Testis (tissue), 5 donors: ENCODE measurements at places on chromosomes 2 and 18.
A peak's percentile ranks its signal among the peaks of the same experiment; 100 is the strongest.

- DNase-seq = no peak
Measured at GRCh38 chr2:65514555-65515195, 82.3 kb upstream of the SPRED2 start.

DNA sequence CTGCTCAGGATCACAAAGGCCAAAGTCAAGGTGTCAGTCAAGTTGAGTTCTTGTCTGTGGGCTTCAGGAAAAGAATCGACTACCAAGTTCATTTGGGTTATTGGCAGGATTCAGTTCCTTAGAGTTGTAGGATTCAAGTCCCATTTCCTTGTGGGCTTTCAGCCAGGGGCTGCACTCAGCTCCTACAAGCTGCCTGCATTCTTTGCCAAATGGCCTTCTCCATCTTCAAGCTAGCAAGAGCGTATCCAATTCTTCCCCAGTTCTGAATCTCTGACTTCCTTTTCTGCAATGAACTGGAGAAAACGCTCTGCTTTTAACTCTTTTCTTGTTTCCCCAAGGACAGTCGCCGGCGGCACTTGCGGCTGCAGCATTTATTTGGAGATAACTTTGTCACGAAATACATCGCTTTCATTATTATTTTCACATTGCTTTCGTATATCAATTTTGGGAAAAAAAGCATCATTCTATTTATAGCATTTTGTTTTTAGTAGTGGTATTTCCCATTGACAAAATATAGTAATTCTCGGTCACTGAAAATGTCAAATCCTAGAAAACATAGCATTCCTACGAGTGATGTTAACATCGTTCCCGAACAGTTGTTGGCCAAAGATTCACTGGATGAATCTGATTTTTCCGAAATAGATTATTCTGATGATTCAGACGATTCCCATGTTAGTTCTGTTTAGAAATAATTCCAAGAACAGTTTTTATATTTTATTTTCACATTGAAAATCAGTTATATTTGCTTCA is 59.6 kb upstream of the SERPINE2 start:
- DNase-seq = peak; percentile 39

DNA sequence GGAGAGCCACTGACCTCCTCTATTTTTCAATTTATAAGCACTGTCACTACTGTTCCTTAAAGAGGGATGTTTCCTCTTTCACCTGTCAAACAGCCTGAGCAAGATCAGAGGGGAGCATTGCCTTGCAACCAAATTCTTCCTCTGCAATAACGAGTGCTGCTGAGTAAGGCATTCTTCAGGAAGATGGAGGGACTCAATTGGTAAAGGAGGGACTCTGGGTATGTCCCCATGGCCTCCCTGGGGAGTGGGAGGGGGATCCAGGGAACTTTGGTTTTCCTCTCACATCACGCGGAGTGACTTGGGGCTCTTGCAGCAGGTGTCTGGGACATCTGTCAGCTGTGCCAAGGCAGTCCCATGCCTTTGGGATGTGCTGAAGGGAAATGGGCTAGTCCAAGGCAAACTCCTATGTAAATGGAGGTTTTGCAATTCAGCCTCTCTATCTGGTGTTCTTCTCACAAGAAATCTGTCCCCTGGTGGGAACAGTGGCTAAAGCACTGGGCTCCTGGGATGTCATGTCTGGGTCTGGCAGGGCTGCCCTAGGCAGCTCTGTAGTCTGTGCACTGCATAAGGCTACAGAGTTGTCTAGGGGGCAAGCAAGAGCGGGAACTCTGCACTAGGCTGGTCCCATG is 14.4 kb upstream of the HES6 start:
- no peak for DNase-seq

DNA sequence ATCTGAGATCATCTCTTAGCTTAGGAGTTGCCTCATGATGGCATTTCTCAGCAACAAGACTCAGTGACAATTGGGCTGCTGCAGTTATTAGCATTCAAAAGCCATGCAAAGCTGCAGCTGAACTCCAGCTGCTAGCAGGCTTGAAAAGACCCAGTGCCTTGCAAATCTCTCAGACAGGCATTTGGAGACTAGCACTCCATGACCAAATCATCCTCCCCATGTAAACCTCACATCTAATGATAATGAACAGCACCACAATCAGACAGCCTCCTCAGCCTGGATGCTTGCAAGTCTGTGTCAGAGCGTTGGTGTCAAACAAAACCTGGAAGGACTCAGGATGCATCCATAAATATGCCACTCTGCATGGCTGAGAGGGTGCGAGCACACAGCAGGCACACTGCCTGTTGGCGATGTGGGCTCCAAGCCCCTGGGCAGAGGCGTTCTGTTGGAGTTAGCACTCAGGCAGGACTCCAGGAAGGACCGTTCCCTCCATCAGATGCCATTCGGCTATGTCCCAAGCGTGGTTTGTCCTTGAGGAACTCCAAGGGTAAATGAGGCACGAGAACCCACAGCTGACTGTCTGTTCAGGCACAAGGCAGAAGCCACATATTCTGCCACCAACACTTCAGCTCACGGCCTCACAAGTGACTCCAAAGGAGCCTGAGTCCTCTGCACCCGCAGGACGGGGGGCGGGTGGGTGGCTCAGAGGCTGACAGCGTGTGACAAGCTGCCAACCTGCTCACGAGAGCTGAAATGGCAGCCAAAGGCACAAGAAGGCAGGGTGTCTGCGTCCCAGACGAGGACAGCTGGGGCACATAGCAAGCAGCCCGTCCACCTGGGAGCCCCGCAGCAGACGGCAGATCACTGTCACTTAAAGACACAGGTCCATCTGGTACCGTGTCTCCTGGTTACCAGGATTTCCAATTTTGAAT is 183.8 kb downstream of the MYT1L start:
- no peak for DNase-seq

- no peak for DNase-seq
Measured at GRCh38 chr2:233705911-233706506, 6.7 kb upstream of the UGT1A5 start.

GRCh38 chr2:137838255-137839092 is 125.8 kb upstream of the HNMT start:
- DNase-seq = no peak

GRCh38 chr2:175626796-175627195 is 375.3 kb downstream of the LNPK start:
- DNase-seq = no peak

GRCh38 chr18:23306822-23307221 is 146.3 kb upstream of the RIOK3 start:
- DNase-seq = no peak

- no peak for DNase-seq
Measured at GRCh38 chr2:172704072-172704936, 31.3 kb upstream of the RAPGEF4 start.

- no peak for DNase-seq
Measured at GRCh38 chr2:106272216-106272807, 78.2 kb upstream of the UXS1 start.

- no peak for DNase-seq
Measured at GRCh38 chr2:10160203-10160955, 37.8 kb downstream of the RRM2 start.

DNA sequence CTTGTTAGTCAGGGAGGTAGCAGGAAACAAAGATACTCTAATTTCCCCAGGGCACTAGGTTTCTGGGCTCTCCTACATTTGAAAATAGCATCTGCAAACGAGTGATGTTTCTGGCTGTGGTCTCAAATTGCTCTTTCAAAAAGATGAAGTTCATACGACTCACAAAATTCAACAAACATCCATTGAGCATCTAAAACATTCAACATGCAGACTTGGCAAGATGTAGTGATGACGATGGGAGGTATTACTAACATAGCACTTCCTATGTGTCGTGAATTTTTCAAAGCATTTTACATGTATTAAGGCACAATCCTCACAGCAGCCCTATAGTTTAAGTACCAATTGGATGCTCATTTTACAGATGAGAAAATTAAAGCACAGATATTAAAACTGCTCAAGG is 5.2 kb downstream of the CCBE1 start:
- DNase-seq = no peak

- no peak for DNase-seq
Measured at GRCh38 chr2:197356136-197356535, 45.6 kb upstream of the ANKRD44 start.

GRCh38 chr18:6755107-6755506 is 25.6 kb downstream of the ARHGAP28 start:
- DNase-seq = no peak

DNA sequence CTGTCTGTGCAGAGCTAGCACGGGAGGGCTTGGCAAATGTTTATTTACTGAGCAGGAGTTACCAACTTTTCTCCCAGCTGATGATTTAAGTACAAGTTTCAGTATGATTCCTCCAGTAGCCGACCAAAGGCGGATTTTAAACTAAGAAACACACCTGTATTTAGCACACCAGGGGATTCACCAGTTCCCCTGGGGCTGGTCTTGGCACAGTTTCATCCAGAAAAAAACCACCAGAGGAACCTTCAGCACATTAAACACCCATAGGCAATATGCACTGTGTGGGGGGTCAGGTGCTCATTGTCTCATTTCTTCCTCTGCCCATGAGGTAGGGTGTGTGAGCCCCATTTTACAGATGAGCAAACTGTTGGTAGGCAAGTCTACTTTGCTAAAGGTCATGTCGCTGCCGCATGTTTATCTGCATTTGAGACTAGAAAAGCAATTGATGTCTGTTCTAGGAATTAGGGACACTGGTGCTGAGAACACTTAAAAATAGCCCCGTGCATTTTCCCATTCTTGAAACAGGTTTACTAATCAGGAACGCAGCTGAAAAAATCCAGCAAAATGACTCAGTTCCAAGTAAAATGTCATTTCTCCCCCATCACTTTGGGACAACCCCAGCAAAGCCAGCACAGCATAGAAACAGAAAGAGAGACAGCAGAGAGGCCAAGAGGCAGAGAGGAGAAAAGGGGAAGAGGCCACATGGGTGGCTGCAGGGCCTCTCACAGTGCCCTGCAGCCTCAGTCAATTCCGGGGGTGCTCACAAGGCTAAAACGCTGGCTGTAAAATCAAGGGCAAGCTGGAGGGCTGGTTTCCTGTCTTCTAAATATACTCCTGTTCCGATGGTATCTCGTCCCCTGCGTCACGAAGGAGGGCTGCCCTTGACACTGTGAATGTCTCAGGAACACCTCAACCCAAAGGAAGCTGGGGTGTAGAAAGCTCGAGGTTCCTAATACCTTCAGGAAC is 166.8 kb upstream of the ID2 start:
- DNase-seq = peak; percentile 58

DNA sequence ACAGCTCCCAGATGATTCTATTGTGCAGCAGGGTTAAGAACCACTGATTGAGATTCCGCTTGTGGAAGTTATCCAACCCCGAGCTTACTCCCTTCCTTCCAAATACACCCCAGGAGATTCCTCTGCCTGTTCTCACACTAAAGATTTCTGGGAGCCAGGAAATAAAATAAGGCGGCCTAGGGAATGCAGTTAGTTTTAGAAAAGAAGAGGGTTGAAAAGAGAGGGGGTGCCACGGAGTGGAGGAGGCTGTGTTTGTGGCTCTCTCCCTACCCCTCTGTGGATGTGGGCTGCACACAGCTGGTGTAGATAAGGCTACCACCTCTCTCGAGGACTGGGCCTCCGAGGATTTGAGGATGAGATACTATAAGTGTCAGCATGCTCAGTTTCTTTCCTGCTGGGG is 25.1 kb upstream of the SP3 start:
- no peak for DNase-seq

DNA sequence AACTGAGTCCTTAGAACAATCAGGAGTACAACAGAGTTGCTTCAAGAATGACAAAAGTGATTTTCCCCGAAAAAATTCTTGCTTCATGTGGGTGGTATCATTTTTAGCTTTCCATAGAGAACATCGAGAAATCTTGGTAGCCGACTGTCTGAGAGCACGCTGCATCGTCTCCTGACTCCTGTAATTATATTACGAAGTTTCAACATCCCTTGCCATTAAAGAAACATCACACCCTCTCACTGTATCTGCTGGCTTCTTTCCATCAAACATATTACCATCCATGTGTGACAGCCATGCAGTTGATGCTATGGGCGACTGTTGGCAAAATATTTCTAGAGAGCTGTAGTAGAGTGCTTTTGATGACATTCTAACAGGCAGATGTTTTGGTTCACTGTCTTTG is 311.2 kb downstream of the CMPK2 start:
- no peak for DNase-seq

- DNase-seq = no peak
Measured at GRCh38 chr2:32242331-32242730, 22.4 kb downstream of the NLRC4 start.

- no peak for DNase-seq
Measured at GRCh38 chr18:68960355-68960754, 162.5 kb downstream of the CCDC102B start.

DNA sequence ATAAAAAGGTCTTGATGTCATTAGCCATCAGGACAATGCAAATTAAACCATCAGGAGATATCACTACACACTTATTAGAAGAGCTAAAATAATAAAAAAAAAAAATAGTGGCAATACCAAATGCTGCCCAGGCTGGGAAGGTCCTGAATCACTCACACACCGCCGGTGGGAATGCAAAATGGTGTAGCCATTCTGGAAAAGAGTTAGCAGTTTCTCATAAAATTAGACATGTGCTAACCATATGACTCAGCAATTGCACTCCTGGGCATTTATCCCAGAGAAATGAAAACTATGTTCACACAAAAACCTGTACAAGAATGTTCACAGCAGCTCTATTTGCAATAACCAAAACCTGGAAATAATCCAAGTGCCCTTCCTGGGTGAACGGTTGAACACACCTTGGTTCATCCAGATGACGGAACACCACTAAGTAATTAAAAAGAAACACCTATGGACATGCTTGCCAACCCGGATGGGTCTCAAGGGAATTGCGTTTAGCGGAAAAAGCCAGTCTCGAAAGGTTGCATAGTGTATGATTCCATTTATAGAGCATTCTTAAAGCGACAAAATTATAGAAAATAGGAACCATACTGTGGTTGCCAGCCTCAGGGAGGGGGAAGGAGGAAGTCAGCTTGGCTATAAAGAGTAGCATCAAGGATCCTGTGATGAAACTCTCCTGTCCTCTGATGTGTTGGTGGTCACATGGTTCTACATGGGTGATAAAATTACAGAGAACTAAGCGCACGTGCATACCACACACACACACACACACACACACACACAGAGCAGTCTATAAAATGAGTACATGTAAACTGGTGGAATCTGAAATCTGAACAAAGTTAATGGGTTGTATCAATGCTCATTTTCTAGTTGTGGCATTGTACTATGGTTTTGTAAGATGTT is 4.6 kb downstream of the MBP start:
- DNase-seq = no peak

DNA sequence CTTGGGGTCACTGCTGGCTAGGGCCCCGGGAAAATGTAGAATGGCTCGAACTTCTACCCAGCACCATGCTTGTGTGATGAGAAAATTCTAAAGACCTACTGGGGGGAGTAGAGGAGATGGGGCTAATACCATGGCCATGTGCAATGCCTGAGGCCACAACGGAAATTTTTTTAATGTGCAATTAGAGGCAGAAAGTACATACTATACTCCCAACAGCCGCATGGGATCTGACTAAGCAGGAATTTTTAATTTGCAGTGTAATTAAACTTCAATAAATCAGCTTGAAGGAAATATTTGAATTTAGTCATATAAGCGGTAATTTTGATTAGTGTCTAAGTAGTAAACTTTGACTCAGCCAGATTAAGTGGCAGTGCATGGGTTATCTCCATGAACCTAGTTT is 53.2 kb upstream of the CNGA3 start:
- no peak for DNase-seq

GRCh38 chr2:8202132-8202531 is 479.7 kb upstream of the ID2 start:
- DNase-seq = no peak

GRCh38 chr2:239928391-239929350 is 96.5 kb downstream of the NDUFA10 start:
- DNase-seq = peak; percentile 15
